CD8-positive, alpha-beta T cell (primary cell): ENCODE measurements at places on chromosomes 2 and 18. TPM values are rescaled to one million over a fixed set of nuclear protein-coding genes. Genes with fewer than 3 reads are reported as not detected.
A peak's percentile ranks its signal among the peaks of the same experiment; 100 is the strongest.

GRCh38 chr2:137333386-137334165, 568.2 kb downstream of the THSD7B start:
- no peak for DNase-seq

- no peak for DNase-seq
Measured at GRCh38 chr18:66523219-66523991, 80.5 kb downstream of the CDH19 start.

DNA sequence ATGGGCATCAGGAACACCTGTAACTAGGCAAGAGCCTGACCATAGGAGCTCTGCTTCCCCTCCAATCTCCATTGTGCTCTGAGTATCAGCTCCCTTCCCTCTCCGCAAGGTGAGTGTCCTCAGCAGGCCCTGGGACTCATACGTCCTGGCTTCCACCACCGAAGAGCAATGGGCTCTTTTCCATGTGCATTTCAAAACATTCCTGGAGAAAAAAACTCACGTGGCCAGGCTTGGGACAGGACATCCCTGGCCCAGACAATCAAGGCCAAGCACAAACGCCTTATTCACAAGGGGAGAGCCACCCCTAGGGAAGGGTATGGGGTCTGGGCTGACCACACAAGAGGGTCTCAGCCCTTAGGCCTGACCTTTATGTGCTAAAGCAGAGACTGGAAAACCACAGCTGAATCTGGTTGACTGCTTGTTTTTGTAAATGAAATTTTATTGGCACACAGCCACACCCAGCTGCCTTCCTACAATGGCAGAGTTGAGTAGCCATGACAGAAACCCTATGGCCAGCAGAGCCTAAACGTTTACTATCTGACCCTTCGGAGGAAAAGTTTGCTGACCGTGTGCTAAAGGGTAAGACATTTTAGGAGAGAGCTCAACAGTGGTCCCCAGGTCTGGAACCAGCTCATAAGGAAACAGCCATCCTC, 175.7 kb upstream of the ARL4C start:
- DNase-seq, result no peak

DNA sequence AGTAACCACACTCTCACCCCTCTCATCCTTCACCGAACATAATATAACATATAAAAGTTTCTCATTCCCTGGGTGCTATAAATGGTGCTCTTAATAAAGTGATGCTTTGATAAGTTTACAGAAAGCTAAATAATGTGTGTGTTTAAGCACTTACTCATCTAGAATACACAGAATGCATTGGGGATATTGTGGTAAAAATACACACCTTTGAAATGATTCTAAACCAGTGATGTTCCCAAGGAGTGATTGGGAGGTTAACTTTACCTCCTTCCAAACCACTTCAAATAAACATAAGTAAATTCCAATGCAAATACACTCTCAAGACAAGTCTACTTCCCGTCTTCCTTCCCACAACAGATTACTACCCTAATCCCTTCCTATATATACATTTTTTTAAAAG, 85.3 kb upstream of the TWSG1 start:
- no peak for DNase-seq

- DNase-seq, result peak; percentile 12
Measured at GRCh38 chr2:122739732-122740593, 984.5 kb downstream of the TSN start.

- no peak for DNase-seq
Measured at GRCh38 chr2:3078684-3079083, 298.9 kb downstream of the EIPR1 start.

DNA sequence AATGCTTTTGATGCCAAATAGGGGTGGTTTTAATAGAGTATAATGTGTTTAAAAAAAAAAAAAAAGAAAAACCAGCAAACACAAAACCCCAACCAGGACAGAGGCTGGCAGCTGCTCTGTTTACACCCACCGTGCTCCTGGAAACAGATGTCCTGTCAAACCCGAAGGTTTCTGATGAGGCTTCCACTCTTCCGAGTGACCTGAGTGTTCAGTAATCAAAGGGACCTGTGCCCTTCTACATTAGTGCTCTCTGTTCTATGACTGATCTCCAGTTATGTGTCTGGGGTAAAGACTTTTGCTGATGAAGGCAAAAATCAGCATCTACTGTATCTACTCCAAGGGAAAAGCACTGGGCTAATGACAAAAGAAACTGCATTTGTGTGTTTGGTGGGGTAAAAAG, 3.5 kb upstream of the KLHL29 start:
- no peak for DNase-seq

SOX11 gene
- total RNA-seq, result not detected

UGT1A8 gene
- total RNA-seq, result not detected
